ENCODE measurements at places on chromosomes 11 and 22.

- DNase-seq: no peak
Observed at GRCh38 chr11:40227730-40228129, 1231.7 kb downstream of the LRRC4C start.

- DNase-seq: no peak
Observed at GRCh38 chr22:44823396-44823795, 71.0 kb downstream of the ARHGAP8 start.

DNA sequence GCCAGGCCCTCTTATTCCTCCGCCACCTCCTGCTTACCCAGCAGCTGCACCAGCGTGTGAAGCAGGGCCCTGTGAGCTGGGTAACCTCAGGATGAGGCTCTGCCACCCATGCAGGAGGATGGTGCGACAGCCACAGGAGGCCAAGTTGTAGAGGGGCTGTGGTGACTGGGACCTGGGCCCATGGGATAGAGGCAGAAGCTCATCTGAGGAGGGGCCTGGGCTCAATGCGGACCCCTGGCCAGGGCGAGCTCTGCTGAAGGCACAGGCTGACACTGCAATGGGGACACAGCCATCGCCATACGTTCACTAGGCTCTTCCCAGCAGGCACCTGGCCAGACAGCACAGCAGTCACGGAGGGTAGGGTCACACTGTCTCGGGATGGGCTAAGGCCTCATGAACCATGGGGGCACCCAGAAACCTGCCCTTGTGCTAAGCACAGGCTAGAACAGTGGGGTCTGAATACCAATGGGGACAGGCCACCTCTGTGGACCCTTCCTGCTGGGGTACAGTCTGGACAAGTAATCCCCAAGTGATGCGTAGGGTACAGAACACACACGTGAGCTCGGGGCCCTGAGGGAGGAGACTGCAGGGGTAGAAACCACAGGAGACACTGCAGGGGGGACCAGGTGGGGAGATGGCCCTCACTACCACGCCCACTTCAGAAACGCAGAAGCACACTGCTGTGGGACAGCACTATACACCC lies 35.3 kb downstream of the GNB1L start:
- peak; percentile 12 for DNase-seq

DNA sequence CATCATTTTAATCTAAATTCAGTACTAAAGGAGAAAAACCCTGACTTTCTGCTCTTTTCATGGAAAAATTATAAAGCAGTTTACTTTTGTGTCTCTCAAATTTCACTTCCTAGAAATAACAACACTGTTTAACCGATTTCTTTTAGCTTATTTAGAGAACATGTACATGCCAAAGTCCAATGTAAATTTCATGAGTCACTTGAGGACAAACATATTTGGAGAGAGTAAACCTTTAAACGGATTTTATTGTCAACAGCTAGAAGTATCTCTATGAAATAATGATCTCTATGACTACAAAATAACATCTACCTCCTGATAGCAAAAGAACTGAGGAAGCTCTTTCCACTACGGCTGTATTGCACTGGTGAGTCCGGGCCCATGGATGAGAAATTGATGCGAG lies 46.3 kb upstream of the SLC22A25 start:
- no peak for DNase-seq

- DNase-seq: no peak
Observed at GRCh38 chr11:75776546-75776945, 8.0 kb downstream of the DGAT2 start.

GRCh38 chr22:47057916-47058585 lies 295.6 kb downstream of the TBC1D22A start:
- peak; percentile 13 for DNase-seq

- DNase-seq: no peak
Observed at GRCh38 chr11:57379732-57380131, 1.2 kb downstream of the PRG3 start.

GRCh38 chr22:29722151-29722550 lies 2.3 kb downstream of the CABP7 start:
- DNase-seq: no peak
